ENCODE measurements at places on chromosomes 11 and 22.
A peak's percentile ranks its signal among the peaks of the same experiment; 100 is the strongest.

- H3K4me3 ChIP-seq = peak overlapping the region; percentile 4
- no peaks in the 10 kb centered on the region for H3K27me3 ChIP-seq
- H3K27ac ChIP-seq = peak overlapping the region; percentile 87
These were observed 14.9 kb downstream of the PPM1F start for GRCh38 chr22:21937821-21938070.

DNA sequence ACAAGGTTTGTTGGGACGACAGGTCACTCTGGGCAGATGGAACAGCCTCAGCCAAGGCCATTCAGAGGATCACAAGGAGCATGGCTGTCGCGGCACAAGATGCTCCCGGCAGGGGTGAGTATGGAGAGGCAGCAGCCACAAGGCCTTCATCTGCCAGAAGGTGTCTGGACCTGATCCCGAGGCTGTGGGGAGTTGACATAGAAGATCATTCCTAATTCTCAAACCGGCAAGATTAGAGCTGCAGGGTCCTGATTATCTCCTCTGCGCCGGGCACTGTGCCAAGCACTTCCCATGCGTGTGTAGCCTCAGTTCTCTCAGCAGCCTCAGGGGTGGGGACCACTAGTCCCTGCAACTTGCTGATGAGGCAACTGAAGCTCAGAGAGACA, 32.3 kb upstream of the RFPL3 start:
- H3K27me3 ChIP-seq = no peaks in the 10 kb centered on the region
- H3K36me3 ChIP-seq = no peaks in the 10 kb centered on the region
- no peak for DNase-seq

DNA sequence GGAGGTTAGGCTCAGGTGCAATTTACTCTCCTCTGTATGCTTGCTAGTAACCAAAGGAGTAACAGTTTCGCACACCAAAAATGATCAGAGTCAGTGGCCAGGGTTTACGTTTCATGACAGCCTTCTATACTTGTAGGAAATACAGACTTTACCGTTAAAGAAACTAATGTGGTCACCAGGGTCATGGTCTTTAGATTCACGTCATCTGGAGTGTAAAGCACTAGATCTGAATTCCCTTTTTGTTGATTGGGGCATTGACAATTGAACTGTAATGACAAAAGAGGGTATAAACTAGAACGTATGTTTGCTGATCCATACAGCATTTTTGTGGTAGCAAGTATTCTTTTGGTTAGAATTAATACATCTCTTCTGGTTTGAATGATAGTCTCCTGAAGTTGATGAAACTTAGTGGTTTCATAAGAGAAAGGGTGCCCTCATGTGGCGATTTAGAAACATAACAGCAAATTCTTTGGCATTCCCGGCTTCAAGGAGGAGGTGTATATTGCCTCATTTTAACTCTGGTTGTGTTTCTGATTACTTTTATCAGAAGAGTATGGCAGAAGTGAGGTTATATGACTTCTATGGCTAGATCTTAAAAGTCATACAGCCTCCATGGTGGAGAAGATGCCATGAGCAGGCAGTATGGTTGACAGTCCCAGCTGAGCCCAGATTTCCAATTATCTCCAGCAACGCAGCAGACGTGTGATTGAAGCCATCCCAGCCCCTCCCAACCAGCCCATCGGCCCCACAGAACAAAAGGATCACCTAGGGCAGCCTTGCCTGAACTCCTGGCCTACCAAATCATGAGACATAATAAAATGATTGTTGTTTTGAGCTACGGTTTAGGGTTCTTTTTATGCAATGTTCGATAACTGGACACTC, 35.1 kb downstream of the MMP7 start:
- no peaks in the 10 kb centered on the region for H3K27me3 ChIP-seq
- peaks cover 3% of the 10 kb centered on the region for H3K4me1 ChIP-seq
- H3K36me3 ChIP-seq = no peaks in the 10 kb centered on the region
- no peak overlapping the region for H3K4me3 ChIP-seq
- no peak overlapping the region for H3K27ac ChIP-seq
- peak; percentile 88 for DNase-seq

DNA sequence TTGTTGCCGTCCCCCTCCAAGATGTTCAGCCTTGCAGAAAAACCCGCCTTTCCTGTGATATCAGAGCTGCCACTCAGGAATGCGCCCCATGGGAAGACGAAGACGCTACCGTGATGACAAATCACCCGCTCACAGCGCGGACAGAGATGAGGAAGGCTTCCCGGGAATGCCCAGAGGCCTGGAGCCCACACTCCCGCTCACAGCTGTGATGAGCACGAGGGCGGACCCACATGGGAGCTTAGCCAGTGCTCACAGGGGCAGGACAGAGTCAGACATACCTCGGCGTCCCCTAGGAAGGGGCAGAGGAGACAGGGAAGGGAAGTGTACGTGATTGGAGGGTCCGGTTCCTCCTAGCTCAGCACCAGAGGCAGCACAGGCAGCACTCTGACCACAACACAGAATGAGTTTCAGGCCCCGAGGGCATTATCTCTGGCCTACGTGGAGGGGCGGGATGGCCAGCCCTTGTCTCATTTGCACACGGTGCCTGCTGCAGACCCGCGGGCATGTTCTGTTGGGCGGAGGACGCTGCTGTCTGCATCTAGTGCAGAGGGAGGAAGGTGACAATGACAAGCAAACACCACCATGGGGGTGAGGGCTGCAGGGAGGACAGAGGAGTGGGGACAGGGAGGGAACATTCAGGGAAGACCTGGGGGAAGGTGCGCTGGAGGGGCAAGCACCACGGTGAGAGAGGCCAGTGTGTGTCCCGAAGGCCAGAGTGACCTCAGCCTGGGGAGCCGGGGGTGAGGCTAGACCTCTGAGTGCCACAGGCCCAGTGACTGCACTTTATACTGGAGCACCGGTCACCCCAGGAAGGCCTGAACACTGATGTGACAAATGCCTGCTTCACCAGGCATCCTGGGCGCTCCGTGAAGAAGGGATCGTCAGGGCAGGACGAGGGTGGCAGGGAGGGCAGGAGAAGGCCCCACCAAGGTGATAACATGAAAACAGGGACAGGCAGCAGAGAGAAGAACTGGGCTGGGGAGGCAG, 79.6 kb downstream of the CELSR1 start:
- H3K27ac ChIP-seq = no peak overlapping the region
- H3K4me1 ChIP-seq = 0 out of 2 replicates have a peak, but pooled peaks cover 1% of the 10 kb centered on the region
- H3K36me3 ChIP-seq = no peaks in the 10 kb centered on the region
- peaks cover 42% of the 10 kb centered on the region for H3K27me3 ChIP-seq
- H3K4me3 ChIP-seq = no peak overlapping the region

DNA sequence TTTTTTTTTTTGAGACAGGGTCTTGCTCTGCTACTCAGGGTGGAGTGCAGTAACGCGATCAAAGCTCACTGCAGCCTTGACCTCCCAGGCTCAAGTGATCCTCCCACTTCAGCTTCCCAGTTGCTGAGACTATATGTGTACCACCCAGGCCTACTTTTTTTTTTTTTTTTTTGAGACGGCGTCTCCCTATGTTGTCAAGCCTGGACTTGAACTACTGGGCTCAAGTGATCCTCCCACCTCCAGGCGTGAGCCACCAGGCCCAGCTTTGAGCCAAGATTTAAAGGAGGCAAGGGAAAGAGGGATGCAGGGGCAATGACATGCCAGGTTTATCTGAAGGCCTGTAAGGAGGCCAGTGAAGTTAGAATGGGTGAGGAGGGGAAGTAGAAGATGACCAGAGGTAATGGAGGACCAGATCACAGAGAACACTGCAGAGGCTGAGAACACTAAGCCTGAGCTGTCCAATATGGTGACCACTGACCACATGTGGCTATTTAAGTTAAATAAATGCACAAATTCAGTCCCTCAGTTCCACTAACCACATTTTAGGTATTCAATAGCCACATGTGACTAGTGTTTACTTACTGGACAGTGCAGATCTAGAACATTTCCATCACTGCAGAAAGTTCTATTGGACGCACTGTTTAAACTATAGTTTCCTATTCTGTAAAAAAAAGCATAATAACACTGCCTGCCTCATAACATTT, 8.1 kb downstream of the DESI1 start:
- H3K4me1 ChIP-seq = no peaks in the 10 kb centered on the region
- peaks cover 4% of the 10 kb centered on the region for H3K36me3 ChIP-seq
- no peaks in the 10 kb centered on the region for H3K27me3 ChIP-seq
- H3K4me3 ChIP-seq = no peak overlapping the region
- no peak for DNase-seq
